ENCODE measurements at places on chromosomes 16 and 17. TPM values are rescaled to one million over a fixed set of nuclear protein-coding genes. Genes with fewer than 3 reads are reported as not detected.

DNA sequence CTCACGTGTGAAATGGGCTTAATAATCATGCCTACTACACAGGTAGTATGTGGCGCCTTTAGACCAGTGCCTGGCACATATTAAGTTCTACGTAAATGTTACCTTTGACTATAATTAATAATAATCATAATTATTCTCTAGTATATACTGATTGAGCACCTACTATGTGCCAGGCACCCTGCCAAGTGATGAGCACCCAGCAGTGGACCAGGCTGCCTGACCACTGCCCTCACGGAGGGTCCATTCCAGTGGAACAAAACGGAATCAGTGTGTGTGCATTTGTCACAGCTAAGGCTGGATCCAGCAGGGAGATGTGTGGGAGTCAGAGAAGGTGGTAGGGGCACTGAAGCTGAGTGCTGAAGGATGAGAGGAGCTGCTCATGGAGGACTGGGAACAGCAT, 30.5 kb downstream of the SEC14L5 start:
- DNase-seq, result no peak

DNA sequence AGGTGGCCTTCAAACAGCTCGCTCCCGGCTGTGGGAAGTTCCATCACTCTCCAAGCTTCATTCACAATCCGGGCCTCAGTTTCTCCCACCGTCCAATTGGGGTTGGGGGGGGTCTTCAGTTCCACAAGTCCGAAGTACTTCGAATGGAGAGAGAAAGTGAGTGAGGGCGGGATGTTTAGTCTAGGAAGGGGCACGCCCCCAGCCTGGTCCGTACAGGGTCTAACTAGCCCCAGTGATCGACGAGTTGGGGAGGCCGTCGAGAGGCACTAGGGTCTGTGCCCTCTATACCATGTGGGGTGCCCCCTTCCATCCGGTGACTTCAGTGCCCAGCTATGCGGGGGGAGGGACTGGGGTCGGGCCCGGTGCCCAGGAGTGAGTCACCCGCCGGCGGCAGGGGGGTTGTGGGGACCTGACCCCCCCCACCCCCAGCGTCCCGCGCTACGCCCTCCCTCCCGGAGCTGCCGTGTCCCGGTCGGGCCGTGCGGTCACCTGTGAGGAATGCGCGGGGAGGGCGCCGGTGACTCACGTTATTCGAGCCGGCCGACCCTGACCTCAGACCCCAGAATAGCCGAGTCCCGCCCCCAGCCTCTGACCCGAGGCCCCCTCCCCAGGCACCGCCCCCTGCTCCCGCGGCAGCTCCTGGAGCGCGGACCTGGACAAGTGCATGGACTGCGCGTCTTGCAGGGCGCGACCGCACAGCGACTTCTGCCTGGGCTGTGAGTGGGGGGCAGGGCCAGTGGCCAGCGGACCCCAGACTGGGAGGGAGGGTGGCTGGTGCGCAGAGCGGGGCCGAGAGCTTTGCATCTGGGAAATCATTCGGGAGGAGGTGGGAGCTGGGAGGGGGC, 658 bp downstream of the TNFRSF12A start:
- peak; percentile 67 for DNase-seq

Gene TNFSF13
- total RNA-seq, result 4.3 TPM

Gene TMEM97
- 43.3 TPM for total RNA-seq

DNA sequence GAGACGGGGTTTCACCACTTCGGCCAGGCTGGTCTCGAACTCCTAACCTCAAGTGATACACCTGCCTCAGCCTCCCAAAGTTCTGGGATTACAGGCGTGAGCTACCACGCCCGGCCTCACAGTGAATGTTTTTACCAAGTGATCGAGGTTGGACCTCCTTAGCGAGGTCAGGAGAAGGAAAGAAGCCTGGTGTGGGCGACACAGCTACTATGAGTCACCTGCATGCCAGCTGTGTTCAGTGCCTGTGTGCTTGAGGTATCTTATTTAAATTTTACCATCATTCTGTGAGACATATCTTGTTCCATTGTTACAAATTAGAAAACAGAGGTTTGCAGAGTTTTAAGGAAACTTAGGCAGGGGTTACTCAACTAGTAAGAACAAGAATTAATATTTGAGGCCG, 174.8 kb upstream of the DYNLRB2 start:
- no peak for DNase-seq

Gene ASPSCR1
- total RNA-seq, result 51.4 TPM

Gene RUNDC3A
- 0.34 TPM for total RNA-seq

- no peak for DNase-seq
Observed at GRCh38 chr16:15887283-15887682, 1.1 kb downstream of the CEP20 start.

Gene XYLT1
- total RNA-seq, result 11.8 TPM

DNA sequence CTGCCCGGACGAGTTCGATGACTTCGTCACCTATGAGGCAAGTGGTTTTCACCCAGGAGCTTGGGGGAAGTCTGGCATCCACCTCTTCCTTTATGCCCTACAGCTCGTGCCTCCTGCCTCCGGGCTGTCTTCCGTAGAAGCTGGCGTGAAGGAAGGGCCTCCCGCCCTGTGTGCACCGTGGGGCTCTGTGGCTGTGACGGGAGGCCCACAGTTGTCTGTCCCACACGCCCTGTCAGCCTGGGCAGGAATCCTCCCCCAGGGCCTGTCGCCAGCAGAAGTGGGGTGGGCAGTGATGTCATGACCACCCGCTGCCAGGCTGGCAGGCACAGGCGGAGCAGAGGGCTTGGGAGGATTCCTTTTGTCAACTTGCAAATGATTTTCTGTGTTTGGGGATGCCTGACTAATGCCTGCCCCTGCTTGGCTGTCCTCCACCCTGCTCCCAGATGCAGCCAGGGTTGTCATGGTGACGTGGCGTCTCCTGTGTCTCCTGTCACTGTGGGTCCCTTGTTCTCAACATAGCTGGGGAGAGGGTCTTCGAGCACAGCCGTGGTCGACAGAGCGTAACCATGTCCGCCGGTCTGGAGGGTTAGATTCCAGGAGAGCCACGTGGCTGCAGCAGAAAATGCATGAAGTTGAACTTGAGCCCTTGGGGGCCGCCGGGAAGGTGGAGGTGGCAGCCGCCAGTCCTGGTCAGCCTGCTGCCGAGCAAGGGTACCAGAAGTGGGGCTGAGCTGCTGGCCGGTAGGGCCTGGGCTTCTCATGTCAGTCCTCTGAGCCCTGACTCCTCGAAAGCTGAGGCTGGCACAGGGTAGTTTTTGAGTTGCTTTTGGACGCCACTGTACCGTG, 46.1 kb downstream of the RAB11FIP3 start:
- no peak for DNase-seq

GRCh38 chr17:41678411-41678906, 10.2 kb upstream of the EIF1 start:
- DNase-seq, result no peak

DNA sequence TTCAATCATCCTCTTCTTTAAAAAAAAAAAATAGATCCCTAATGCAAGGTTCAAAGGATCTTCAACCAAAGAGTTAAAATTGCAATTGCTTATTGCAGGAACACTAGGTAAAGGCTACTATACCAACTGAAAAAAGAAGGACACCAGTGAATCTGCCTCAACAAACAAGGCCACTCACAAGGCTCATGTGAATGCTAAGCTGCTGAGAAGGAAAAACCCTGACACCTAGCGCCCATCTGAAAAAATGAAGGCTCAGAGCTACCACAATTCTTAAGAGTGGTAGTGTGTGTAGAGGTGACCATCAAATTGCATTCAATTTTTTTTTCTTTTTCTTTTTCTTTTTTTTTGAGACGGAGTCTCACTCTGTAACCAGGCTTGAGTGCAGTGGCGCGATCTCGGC, 201.6 kb upstream of the C17orf78 start:
- DNase-seq, result no peak

DNA sequence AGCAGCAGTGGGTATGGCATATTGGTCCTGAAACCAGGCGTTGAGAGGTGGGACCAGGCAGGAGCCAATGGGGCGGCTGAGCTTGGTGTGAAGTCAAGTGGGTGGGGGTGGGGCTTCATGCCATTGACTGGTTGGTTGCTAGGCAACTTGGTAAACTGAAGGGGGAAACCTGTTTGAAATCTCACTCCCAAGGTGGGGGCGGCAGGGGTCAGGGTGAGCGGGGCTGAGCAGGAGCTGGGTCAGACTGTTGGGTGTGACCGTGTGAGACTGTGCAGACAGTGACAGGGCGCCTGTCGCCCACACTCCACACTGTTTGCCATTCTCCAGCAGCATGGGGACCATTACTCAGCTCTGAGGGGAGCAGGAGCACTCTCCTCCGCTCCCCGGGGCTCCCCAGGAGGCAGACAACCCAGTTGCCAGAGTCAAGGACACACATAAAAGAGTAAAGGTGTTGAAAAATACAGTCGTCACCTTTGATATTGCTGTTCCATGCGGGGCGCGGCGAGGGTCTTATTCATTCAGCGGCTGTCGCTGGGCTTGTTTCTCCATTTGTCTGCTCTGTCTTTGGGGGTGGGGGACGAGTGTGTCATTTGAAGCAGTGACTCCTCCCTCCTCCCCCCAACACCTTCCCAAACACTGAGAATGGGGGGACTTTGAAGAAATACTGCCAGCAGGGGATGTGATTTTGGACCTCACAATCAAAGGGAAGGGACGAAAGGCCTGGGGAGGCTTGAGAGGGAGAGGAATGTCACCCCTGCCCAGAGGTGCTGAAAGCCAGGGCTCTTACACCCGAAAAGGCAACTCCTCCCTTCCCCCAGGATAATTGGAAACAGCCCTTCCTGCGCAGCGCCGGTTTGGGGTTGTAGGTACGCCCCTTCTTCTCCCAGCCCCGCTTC, 1.2 kb upstream of the EFNB3 start:
- no peak for DNase-seq

Data from mesothelial cell of epicardium (in vitro differentiated cells).